Stimulated activated CD4-positive, alpha-beta T cell treated with anti-CD3 and anti-CD28 coated beads, Interleukin-15, amount 100 ng/mL, for 1 hour (primary cell): ENCODE measurements at places on chromosomes 2 and 18.

- DNase-seq, result no peak
These were observed 210.9 kb downstream of the DYM start for GRCh38 chr18:49249521-49249920.

- DNase-seq, result no peak
These were observed 54.5 kb upstream of the TMEM87B start for GRCh38 chr2:112000399-112001135.

DNA sequence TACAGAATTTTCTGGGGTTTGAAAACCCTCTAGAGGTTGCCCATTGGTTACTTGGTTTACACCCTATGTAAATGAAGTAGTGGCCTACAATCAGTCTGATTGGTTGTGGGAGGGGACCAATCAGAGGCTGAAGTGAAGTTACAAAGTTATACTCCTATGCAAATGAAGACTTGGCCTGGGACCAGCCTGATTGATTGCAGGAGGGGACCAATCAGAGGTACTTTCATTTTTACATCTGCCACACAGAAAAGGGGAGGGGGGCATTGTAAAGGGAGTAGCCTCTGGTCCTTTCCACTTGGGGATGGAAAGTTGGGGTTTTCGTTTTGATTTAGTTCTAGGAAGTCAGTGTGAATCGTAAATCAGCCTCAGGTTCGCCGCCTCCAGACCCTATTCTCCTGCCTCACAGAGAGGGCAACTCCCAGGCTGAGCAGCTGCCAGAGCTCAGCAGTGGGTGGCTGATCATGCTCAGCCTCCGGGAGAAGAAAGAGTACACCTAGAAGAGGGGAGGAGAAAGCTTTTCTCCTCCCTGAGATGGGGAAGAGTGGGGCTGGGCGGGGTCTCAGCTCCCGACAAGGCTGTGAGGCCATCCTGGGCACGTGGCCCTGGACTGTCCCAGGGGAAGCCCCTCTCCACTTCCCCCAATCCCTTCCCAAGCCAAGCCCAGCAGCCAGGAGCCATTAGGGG is 372.5 kb downstream of the GALR1 start:
- DNase-seq, result no peak

DNA sequence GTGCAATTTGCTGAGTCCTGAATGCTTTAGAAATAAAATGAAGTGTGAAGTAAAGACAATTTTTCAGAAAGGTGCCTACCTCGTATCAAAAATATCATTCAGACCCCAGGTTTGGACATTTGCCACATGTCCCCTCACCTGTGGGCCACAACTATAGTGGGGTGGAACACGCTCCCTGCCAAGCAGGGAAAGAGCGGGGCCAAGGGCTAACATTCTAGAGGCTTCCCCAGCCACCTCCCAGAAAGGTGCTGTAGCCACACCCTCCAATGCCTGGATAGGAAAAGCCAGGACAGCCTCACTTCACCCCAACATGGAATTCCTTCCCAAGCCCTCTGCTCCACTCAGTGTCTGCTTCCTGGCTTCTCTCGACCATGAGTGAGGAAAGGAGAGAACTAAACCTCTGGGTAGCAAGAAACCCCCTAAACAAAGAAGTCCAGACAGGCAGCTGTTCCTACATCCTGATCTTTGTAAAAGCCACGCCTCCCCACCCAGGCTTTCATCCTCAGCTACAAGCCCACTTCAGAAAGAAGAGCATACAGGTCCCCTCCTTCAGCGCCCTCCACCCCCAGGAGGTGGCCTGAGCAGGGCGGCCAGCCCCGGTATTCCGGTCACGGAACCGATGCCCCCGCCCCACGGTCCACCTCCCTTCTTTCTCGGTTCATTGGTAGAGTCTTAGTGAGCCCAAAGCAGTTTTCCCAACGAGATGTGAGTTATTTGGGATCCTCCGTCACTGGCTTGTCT is 2.1 kb downstream of the COL6A3 start:
- DNase-seq, result no peak

DNA sequence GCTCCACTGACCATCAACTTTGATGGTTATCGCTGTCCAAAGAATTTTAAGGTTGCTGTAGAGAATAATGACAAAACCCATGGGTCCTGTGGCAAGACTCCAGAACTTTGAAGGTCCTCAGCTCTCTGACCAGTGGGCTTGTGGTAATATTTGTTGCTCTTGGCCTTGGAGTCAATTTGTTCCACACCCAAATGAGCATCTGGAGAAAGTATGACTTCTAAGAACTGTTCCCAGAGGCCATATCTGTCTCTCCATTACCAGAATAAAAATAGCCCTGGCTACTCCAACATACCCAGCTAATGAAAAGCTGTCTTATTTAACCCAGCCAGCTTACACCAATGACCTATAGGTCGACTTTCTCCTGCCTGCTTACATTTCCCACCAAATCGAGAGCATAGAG is 466.4 kb downstream of the MEIS1 start:
- no peak for DNase-seq

GRCh38 chr2:165349181-165349580 is 110.0 kb downstream of the SCN2A start:
- no peak for DNase-seq

GRCh38 chr18:65547046-65547445 is 203.8 kb upstream of the CDH7 start:
- DNase-seq, result no peak

DNA sequence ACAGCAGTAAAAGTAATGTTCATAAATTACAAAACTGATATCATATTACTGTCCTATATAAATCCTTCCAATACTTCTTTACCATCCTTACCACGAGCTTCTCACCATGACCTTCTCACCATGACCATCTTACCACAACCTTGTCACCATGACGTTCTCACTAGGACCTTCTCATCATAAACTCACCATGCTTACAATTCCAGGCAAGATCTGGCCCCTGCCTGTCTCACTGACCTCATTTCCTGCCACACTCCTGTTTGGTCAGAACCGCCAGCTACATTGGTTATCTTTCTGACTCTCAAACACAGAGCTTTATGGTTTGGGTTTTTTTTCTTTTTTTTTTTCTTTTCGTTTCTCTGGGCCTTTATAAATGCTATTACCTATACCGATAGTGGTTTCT is 827.6 kb downstream of the RNF144A start:
- no peak for DNase-seq

DNA sequence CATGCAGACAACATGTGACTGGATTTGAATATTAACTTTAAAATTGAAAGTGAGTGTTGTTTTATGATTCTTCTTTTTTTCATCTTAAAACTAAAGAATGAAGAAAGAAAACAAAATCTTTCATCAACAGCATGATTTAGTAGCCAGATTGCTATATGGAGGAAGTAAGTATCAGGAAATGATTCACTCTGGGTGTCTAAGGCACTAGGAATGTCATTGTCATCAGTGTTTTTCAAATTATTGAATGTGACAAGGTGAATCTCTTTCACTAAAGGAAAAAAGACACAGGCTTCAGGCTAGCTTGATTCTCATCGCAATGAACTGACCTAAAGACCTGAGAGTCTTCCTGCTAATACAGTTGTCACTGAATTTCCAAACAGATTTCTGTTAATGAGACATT is 430.1 kb downstream of the FBXO15 start:
- no peak for DNase-seq

DNA sequence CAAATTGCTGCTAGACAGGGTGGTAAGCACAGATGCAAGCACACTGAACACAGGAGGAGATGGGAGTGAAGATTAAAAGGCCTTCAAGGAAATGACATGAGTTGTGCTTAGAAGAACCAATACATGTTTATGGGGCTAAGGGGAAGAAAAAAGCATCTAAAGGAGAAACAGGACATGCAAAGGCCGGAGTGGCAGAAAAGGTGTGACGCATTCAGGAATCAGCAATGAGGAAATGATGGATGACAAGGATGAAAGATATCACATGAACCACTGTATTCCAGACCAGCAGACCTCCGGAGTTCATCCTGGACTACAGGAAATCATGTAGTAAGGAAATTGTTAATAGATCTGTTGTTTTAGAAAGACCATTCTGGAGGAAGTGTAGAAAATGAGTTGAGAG is 42.8 kb downstream of the PPP4R1 start:
- no peak for DNase-seq

- no peak for DNase-seq
These were observed 298.8 kb upstream of the CCDC68 start for GRCh38 chr18:55258088-55258487.

DNA sequence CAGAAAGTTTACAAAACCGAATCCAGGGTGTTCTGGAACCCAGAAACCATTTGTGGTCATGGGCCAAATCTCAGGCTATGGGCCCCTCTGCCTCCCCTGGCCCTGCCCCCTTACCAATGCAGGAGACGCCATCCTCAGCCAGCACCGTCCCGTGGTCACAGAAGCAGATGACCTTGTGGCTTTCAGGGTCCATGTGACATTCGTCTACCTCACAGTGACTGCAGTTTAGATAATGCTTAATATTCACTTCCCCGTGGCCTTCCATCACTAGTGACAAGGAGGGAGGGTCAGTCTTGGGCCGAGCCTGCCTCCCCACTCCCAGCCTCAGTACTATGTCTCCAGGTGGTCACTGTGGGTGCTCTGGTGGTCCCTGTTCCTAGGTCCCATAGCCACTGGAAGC is 111.6 kb downstream of the CLIP4 start:
- DNase-seq, result no peak

DNA sequence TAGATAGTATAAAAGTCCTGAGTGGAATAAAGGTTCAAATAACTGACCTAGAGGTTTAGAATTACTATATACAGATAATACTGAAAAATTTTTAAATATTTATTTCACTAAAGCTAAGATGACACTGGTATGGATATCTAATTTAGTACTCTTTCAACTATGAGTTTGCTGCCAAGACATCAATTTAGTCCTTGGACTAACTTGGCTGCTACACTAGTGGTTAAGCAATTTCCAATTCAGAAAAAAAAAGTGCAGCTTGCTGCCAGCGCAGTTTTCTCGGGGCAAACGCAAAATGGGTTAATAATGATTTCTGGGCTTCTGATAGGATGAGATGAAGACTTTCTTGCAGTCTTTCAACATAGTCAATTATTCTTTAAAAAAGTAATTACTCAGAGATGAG is 10.8 kb downstream of the BUB1 start:
- DNase-seq, result no peak

- no peak for DNase-seq
These were observed 83.9 kb downstream of the RPE start for GRCh38 chr2:210086292-210086691.

- no peak for DNase-seq
These were observed 70.8 kb downstream of the KCNE4 start for GRCh38 chr2:223122781-223123180.

- DNase-seq, result no peak
These were observed 146.1 kb upstream of the SESTD1 start for GRCh38 chr2:179410552-179411356.

GRCh38 chr2:226767056-226767813 is 32.4 kb downstream of the IRS1 start:
- DNase-seq, result no peak

DNA sequence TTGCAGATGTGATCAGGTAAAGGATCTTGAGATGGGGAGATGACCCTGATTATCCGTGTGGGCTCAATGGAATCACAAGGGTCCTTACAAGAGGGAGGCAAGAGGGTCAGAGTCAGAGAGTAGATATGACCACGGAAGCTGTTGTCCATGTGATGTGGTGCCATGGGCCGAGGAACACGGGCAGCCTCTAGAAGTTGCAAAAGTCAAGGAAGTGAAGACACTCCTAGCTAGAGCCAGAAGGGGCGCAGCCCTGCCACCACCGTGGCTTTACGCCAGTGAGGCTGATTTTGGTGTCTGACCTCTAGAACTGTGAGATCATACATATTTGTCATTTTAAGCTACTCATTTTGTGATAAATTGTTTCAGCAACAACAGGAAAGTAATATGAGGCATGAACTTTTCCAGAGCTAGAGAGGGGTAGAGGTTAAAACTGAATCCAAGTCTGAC is 114.4 kb downstream of the CAPN13 start:
- no peak for DNase-seq

DNA sequence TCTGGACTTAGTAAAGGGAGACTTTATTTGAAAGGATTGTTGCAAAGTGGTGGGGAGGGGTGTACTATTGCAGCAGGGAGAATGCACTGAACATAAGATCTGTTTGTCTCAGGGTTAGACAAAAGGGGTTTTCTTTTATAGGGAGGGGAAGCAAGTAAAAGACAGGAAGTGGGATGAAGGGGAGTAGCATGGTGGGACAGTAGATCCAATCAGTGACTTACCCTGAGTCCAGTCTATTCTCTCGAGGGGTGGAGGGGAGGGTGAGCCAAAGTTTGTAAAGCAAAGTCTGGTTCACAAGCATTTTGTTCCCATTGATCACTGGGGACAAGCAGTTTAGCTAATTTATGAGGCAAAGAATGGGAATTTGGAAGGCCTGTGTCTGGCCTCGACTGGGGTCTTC is 35.0 kb upstream of the CYP27C1 start:
- DNase-seq, result no peak

DNA sequence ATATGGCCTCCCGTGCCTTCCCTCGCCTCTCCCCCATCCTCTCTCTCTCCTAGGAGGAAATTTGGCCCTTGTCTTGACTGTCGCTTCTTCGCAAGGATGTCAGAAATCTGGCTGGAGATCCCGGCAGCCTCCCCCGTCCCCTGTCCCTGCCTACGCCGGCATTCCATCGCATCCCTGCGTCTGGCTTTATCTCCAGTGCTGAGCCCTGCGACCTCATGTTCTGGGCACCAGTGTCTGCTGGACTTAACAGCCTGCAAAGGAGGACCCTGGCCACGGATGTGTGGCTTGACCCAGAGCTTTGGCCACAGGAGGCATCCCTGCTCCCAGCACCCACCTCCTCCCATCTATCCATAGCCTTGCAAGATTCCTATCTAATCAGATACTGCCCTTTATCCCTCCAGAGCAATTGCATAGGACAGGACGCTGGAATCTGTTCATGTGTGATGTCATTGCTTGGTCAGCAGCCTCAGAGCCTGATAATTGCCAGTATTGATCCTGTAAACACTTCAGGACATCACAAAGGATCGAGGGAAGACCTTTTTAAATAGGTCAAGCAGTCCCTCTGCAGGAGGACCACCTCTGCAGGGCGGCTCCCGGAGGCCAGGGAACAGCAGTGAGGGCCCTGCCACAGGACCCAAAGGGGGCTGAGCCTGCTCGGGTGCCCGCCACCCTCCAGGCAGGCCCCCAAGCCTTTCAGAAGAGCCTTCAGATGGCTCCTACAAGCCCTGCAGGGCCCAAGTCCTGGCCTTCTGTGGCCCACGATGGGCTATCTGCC is 168.2 kb downstream of the TWIST2 start:
- DNase-seq, result no peak

DNA sequence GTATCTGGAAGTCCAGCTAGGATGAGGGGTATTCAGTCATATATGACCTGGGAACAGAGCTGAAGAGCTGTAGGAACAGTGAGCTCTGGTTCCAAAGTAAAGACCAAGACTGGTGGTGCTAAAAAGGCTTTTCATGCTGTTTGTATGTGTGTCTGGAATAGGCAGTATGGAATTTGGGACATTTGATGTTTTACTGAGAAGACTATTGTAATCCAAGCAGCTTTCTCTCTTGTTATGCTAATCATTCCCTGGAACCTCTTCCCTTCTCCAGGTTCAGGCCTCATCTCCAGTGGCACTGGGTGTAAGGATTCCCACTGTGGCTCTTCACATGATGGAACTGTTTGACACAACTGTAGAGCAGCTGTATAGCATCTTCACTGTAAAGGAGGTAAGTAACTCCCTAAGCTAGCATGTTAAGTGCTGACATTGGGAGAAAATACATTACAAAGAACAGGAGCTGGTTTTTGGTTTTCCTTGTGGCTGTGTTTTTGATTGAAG is 23.3 kb downstream of the C2orf74 start:
- no peak for DNase-seq
